Fibroblast of skin of right biceps (primary cell): ENCODE measurements at places on chromosomes 1 and 21.

DNA sequence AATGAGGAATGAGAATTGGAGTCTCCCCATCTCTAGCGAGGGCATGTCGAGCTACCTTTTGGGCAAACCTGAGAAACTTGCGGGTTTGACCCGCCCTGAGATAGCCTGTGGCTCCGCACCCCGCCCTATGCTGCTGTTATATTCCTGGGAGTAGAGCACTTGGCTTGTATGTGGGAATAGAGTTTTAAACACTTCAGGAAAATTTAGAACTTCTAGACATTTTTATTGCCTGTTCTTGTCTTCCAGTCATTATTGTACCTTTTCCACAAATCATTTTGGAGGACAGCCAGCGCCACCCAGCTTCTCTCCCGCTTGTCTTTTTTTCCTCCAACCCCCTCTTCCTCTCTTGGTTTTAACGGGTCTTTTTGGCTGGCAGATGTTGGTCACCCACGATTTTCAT lies 738 bp downstream of the GNPAT start:
- peak; percentile 31 for DNase-seq

DNA sequence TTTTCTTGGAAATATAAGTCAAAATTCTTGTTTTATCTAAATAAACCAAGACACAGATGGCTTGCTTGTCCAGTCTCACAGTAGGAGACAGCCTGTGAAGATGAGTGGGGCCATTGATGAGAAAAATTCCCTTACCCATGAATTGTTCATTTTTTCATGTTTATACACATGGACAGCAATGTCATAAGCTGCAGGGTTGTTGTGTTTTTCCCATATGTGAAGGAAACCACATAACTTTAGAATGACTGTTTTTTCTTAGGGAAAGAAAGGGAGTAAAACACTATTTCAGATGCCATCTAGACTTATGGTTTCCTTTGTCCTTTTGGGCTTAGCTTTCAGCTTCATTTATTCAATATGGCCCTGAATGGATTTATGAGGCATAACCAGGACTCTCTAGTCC lies 622.5 kb upstream of the NR5A2 start:
- peak; percentile 47 for DNase-seq

DNA sequence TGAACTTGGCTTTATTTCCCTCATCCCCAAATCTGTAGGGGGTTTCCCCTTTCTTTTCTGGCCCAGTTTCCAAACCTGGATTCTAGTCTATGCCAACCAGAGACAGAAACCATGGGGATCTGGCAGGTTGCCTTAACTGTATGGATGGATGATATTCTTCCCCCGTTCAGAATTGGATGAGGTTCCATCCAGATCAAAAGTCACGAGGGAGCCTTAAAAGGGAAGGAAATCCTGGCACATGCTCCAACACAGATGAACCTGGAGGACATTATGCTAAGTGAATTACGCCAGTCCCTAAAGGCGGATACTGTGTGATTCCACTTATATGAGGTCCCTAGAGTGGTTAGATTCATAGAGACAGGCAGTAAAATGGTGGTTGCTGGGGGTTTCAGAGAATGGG lies 124.4 kb downstream of the HUNK start:
- no peak for DNase-seq

DNA sequence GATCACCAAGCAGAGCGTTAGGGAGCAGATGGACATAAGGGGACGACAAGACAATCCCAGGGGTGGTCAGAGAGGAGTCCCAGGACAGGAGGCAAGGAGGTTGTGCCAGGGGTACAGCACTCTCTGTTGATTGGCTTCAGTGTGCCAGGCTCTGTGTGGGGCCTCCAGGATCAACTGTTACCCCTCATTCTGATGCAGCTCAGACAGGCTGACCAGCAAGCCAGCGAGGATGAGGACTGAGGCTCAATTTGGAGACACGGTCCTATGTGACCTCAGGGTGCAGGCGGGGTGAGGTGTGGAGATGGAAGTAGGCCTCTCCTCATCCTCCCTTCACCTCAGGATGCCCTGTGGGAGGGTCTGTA lies 4.0 kb downstream of the HYI start:
- DNase-seq, result no peak

DNA sequence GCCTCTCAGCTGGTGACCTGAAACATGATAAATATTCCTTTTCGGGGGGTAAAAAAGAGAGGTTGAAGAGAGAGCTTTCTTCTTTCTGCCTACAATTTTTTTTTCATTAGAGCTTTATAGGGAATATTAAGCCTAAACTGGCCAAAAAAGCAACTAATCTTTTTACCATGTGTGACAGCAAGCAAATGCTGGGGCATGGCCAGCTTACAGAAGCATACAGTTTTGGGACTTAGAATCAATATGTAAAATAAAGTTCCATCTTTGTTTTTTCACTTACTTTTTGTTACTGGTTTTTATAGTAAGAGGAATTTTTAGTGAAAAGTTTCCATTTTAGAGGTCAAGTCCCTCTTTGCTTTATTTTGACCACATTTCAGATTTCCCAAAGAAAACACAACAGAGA lies 301.2 kb upstream of the DEPDC1 start:
- no peak for DNase-seq

GRCh38 chr21:14245711-14246110 lies 29.8 kb downstream of the RBM11 start:
- DNase-seq, result no peak

- peak; percentile 38 for DNase-seq
Measured at GRCh38 chr1:31663622-31664452, 19.2 kb upstream of the PEF1 start.
